ENCODE measurements at places on chromosomes 2 and 18.

DNA sequence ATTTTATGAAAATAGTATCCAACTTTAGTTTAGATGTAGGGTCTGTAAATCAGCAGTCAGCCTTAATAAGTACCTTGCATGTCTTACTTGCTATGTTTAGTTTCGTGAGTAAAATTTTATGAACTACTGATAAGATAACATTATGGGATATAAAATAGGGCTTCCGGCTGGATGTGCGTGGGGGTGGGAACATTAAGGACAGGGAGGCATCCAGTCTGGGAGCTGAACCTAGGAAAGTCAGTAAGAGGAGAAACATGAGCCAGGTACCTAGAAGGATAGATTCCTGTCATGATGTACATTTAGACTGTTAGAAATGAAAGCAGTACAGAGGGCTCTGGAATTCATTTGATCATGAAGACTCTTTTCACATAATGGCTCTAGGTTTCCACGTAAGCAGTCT lies 12.7 kb upstream of the KCNJ13 start:
- DNase-seq = no peak

DNA sequence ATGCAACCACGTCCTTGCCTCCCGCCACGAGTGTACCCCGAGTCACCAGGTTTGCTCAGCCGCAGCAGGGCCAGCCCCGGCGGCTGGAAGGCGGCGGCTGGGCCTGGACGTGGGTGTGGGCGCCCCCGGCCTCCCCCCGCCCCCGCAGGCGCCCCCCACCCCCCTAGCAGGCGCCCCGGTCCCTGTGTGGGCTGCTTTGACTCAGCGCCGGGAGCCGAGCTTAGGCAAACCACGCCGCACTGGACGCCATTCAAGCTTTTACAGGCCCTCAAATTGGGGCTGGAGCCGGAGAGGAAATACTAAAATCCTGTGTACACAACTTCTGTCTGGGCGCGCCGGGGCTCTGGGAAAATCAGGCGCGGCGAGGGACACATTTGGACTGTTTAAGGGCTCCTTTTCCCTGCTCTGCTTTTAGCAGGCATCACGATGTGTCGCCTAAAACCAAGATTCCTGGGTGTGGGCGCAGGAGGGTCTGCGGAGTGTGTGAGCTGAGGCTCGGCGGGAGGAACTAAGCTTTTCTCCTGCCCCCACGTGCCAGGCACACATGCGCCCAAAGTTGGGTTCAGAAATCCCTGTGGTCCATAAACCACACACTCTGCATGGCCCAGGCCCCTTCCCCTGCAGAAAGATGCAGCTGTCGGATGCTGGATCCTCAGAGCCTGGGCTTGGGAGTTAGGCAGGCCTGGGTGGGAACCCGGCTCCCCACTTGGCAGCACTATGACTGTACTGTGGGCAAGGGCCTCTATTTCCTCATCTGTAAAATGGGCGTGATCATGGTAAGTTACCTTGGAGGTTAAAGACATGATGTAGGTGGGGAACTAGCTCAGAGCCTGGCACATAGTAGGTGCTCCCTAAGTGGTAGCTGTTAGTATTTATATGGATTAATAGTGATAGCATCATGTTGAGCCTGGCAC lies 57.6 kb downstream of the ATOH8 start:
- no peak for DNase-seq

- no peak for DNase-seq
Observed at GRCh38 chr2:170856066-170856465, 39.4 kb downstream of the GAD1 start.

- no peak for DNase-seq
Observed at GRCh38 chr18:36539674-36540231, 242.2 kb downstream of the FHOD3 start.

DNA sequence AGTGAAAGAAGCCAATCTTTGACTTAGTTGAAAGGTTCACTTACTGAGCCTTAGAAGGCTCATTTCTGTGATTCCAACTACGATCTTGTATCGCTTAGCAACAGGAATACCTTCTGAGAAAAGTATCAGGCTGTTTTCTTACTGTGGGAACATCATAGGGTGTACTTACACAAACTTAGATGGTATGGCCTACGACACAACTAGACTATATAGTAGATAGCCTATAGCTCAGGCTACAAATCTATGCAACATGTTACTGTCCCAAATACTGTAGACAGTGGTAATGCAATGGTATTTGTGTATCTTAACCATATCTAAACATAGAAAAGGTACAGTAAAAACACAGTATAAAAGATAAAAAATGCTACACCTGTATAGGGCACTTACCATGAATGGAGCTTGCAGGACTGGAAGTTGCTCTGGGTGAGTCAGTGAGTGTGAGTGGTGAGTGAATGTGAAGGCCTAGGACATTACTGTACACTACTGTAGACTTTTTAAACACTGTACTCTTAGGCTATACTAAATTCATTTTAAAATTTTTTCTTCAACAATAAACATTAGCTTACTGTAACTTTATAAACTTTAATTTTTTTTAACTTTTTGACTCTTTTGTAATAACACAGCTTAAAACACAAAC lies 148.8 kb upstream of the STON1 start:
- no peak for DNase-seq

GRCh38 chr2:64727013-64727767 lies 73.5 kb upstream of the SERTAD2 start:
- no peak for DNase-seq

DNA sequence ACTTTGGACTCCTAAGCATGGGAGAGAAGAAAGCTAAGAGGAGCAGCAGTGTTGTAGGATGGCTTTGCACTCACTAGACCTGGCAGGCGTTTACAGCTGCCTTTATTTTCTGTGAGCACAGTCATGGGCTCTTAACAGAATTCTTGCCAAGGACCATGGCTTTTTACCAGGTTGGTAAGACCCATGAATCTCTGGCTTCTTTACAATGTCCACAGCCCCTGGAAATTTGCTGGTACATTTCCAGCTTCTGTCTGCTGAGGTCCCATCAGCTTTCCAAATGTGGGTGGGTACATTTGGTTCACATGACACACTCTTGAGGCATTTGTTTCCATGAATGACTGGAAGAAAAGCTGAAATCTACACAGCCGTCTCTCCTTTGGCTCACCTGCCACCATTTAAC lies 162.7 kb downstream of the PPP1R1C start:
- DNase-seq = no peak

GRCh38 chr18:10839421-10839820 lies 309.9 kb downstream of the PIEZO2 start:
- no peak for DNase-seq

- DNase-seq = no peak
Observed at GRCh38 chr2:111176388-111176787, 55.7 kb downstream of the BCL2L11 start.

DNA sequence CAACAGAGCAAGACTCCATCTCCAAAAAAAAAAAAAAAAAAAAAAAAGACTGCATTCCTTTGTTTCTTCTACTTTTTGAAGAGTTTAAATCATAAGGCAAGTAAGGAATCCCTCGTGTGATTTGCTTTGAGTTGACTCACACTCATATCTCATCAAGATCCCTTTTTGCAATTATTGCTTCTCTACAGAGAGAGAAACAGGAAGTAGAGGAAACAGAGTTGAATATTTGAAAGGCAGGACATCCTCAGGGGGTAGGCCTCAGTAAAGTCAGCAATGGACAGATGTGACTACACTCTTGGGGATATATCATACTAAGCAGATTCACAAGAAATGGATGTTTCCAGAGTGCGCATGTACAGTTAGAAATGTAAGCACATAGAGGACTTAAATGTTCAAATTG lies 11.2 kb upstream of the EFR3B start:
- DNase-seq = no peak

DNA sequence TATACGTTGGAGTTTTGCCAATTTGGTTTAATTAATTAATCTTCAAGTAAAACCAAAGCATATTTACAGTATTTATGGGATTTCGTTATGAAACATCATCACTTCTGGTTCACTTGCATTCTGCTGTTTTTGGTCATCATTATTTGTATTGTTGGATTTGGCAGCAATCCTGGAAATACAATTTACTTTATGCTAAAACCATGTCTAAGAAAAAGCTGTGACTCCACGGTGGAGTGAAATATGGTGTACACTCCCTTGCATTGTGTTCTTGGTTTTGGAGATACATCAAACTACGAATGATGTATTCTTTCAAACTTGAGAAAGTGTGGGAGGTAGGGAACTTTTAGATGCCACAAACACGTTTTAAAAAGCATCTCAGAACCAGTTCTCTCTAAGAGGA lies 106.4 kb downstream of the CTAGE1 start:
- DNase-seq = no peak

DNA sequence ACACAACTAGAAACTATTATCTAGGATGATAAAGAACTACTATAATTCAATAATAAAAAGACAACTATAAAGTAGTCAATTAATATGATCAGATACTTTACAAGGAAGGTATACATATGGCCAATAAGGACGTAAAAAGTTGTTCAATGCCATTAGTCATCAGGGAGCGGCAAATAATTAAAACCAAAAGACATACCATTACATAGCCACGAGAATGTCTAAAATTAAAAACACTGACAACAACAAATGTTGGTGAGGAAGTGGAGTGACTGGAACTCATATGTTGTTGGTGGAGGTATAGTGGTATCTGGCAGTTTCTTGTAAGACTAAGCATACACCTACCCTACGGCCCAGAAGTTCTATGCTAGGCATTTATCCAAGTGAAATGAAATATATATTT lies 152.4 kb downstream of the MTCL1 start:
- DNase-seq = no peak

DNA sequence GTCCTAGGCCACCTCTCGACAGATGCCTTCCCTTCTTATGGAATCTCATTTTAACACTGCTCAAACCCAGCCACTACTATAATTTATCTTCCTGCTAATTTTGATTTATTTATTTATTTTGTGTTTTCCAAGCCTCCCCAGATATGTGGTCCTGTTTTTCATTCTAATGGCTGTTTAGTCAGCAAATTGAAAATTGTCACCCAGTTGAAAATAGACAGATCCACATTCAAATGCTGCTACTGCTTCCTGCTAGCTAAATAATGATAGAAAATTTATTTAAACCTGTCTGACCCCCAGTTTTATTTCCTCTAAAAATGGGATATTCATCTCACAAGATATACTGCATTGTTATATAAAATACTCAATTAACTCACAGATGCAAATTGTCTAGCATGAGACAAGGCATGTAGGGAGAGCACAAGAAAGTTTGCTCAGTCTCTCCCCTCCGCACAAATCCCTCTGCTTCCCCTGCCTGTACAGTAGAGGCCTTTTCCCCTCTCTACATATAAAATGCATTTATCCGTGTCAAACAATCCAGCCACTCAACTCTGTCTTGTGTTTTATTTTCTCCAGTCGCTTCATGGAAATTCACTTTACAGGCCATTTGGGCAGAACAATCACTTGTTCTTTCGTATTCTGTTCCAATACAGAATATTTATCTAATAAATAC lies 389.9 kb downstream of the SOX11 start:
- no peak for DNase-seq

- no peak for DNase-seq
Observed at GRCh38 chr18:4524096-4524495, 69.0 kb upstream of the DLGAP1 start.

DNA sequence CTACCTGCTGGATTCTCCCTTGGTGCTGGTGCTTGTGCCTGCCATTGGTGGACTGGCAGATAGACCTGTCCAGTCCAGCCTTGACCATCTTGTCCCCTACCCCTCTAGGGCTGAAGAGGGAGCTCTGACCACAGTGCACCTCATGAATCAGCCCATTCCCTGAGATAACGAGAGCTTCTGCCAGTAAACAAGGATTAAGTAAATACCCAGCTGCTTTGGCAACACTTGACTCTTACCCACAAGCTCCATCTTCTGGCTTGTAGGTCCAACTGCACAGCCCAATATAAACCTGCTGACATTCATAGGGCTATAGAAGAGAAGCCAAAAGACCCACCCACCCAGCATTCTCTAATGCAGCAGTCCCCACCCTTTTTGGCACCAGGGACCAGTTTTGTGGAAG lies 186.4 kb downstream of the PIK3C3 start:
- DNase-seq = no peak

GRCh38 chr2:45982096-45982495 lies 315.1 kb upstream of the EPAS1 start:
- DNase-seq = no peak

- DNase-seq = no peak
Observed at GRCh38 chr18:42045346-42045745, 90.3 kb downstream of the PIK3C3 start.

- DNase-seq = no peak
Observed at GRCh38 chr18:61132031-61132430, 201.2 kb upstream of the CDH20 start.

- no peak for DNase-seq
Observed at GRCh38 chr2:3214806-3215404, 162.7 kb downstream of the EIPR1 start.

DNA sequence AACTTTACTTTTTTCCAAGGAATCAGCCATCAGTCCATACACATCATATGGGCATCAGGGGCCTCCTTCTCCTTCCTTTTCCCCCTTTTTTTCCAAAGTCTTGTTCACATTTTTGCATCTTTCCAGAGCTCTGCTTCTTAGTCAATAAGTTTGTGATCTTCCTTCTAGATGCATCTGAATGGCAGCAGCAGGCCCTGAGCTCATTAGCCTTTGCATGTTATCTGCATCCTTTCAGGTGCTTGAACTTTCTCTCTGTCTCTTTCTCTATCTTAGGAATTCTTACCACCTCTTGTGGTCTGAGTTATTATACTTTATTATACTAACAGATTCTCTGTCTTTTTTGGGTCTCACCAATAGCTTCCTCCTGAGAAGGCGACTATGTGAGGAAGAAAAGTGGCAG lies 312.4 kb upstream of the FANCL start:
- no peak for DNase-seq

GRCh38 chr2:84938194-84938879 lies 32.6 kb upstream of the KCMF1 start:
- DNase-seq = no peak

- DNase-seq = no peak
Observed at GRCh38 chr2:190802129-190802528, 78.5 kb upstream of the GLS start.

DNA sequence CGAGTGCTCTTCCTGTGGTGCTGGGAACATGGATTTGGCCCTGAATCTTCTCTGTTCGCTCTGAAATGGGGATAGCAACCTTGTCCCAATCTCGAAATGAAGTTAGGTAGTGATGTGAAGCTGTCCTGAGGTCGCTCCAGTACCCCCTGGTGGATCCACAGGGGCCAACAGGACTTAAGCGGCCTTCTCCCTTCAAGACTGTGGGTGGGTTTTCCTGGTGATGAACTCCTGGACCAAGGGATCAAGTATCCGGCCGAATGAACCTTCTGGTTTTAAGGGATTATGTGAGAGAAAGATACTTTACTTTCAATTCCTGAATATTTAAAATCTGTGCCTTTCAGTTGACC lies 156.5 kb downstream of the NAPG start:
- no peak for DNase-seq

GRCh38 chr2:190254063-190254850 lies 65.4 kb downstream of the HIBCH start:
- DNase-seq = no peak

GRCh38 chr18:56112013-56112749 lies 524.2 kb upstream of the TCF4 start:
- no peak for DNase-seq

DNA sequence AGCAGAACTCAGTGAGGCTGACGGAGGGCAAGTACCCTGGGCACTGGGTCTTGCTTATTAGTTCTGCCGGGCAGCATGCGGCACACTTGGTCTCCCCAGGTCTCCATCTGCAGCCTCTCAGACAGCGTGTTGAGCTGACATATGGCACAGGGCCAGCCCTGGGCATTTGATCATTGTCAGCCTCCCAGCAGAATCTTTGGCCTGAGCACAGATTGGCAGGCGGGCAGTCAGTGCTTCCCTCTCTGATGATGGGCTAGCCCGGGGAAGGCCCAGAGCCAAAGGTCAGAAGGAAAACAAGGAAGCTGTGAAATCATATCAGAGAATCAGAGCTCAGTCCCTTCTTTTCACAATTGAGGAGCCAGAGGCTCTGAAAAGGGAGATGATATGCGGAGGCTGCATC lies 150.1 kb upstream of the LRRTM1 start:
- DNase-seq = no peak

All from urothelium cell line (cell line).